AG20443 (cell line): ENCODE measurements at places on chromosomes 13 and 19.

DNA sequence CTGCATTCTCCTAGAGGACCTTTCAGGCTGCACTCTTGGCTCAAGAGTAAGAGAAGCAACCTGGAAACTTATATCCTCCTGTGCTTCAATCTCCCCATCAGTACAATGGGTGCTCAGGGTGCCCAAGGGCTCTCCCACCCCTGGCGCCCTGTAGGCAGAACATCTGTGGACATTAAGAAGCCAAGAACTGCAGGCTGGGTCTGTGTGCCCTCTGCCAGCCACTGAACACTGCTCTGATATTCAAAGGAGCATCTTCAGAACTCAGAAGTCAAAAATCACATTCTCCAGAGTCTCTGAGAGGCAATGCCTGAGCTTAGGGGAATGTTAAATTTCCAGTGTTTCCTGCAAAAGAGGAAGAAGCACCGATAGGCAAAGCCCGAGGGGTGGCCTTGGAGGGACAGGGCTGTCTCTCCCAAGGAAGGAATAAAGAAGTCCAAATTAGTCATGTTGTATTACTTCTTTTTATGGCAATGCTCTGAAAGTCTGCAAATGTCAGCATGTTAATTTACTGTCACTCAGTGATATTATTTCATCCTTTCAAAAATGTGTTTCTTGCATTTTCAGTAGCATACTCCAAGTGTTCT lies 88.1 kb downstream of the TSHZ3 start:
- no peak for DNase-seq

DNA sequence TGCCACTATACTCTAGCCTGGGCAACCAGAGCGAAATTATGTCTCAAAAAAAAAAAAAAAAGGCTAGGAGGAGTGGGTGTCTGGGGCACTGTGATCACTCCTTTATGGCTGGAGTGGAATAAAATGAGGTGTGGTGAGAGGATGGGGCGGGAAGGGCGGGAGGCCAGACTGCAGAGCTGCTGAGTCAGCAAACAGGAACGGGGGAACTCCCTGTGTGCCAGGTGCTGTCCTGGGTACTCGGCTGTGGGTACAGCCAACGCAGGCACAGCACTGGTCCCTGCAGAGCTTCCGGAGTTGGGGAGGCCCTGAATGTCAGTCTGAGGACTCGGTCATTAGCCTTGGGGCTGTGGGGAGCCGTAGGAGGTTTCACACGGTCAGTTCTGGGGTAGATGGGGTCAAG lies 5.7 kb downstream of the PRPF31 start:
- DNase-seq, result no peak

GRCh38 chr13:73667756-73668155 lies 466.4 kb downstream of the KLF12 start:
- DNase-seq, result no peak

- no peak for DNase-seq
These were observed 31.1 kb downstream of the ELL start for GRCh38 chr19:18490728-18491127.

DNA sequence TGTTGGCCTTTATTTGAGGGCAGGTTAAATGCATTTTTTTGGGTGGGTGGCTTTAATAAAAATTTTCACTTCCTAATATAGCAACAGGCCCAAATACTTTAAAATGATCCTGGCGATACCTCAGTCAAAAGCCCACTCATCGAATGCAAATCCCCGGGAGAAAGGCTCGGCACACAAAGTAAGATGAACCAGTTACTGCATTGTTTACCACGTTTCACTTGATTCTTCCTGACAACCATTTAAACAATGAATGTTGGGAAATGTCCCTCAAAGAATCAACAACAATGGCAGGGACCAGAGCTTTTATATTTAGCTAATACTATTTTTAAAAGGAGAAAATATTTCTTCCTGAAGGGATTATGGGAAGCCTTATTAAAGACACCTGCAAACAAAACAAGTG lies 187.7 kb downstream of the ABCC4 start:
- DNase-seq, result no peak

DNA sequence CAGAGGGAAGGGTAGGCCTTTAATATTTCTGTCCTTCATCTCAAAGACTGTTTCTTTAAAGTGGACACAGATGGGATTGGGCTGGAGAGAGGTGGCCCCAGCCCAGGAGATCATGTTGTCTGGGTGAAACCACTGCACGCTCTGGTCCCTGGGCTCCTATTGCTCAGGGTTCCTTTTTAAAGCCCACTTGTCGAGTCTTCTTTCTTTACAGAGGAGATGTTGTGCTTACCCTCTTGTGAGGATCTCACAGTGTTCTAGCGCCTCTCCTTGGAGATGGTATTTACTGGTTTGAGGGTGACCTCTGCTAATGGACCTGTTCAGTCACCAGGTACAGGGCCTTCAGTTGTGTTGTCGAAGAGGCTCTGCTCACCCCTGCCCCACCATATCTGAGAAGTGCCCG lies 128.4 kb downstream of the TM9SF2 start:
- DNase-seq, result no peak
